ENCODE measurements at places on chromosomes 1 and 21. TPM values are rescaled to one million over a fixed set of nuclear protein-coding genes. Genes with fewer than 3 reads are reported as not detected.
A peak's percentile ranks its signal among the peaks of the same experiment; 100 is the strongest.

GRCh38 chr1:64893921-64894320 lies 72.4 kb downstream of the JAK1 start:
- DNase-seq: no peak

DNA sequence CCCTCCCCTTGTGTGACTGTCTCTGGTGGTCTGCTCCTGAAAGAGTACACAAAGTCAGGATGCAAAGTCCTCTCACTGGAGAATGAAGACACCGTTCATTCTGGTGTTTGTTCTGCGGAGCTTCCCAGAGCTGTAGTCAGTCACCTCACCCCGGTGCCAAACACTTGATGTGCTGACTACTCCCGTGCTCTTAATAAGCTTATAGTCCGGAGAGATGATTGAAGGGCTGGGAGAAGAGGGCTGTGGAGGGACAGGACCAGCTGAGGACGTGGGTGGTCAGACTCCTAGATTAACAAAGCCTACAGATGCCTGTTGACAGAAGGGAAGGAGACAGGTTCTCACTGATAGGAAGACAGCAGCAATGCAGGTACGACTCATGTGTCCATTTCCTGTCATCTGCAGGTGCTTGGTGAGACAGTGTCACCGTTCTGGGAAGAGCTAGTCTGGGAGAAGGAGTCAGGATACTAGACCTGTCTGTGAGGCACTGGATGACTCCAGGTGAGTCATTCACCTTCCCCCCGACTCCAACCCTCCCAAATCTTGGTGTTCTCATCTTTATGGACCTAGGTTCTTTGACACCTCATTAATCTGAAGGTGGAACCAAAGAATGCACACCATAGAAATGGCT lies 40.4 kb upstream of the LRRN2 start:
- no peak for DNase-seq

Gene ASCL5
- total RNA-seq: not detected

GRCh38 chr1:162823231-162823630 lies 32.7 kb downstream of the HSD17B7 start:
- no peak for DNase-seq

- DNase-seq: no peak
Measured at GRCh38 chr1:63523738-63524137, 413 bp downstream of the EFCAB7 start.

GRCh38 chr1:111507411-111508201 lies 4.2 kb upstream of the ADORA3 start:
- peak; percentile 89 for DNase-seq

GRCh38 chr21:14243874-14244273 lies 27.9 kb downstream of the RBM11 start:
- DNase-seq: no peak

DNA sequence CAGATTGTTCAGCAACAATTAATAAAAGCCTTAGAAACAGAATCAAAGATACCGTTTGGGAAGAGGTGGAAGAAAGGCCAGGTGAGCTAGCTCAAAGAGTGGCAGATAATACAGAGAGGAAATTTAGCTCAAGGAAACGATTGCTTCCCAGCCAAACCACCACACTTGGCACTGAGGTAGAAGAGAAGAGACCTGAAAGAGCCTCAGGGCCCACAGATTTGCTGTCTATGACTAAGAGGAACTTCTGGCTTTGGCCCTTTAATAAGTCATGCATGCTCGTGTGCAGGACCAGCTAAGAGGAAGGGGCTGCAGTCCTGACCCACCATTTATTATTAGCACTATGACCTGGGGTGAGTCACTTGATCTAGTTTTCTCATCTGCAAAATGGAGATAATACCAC lies 72.8 kb upstream of the BCL10 start:
- DNase-seq: no peak

Gene COQ8A
- total RNA-seq: 77.9 TPM

GRCh38 chr1:56972976-56973375 lies 7.2 kb upstream of the C8B start:
- no peak for DNase-seq
